Smooth muscle cell of the pulmonary artery (primary cell): ENCODE measurements at places on chromosomes 16 and 17. TPM values are rescaled to one million over a fixed set of nuclear protein-coding genes. Genes with fewer than 3 reads are reported as not detected.

Gene CSH2
- total RNA-seq: not detected in 2 replicates

Gene FBRS
- 21.6 and 22.4 TPM in 2 replicates for total RNA-seq

Gene NSMCE1
- 72.1 and 79.5 TPM in 2 replicates for total RNA-seq

Gene SLC6A2
- not detected in 2 replicates for total RNA-seq

Gene TBC1D3K
- 0.07 TPM in 1 of 2 replicates, not detected in the other for total RNA-seq

Gene SPAG5
- total RNA-seq: 6.0 and 13.3 TPM in 2 replicates
